ENCODE measurements at places on chromosomes 5 and 9. TPM values are rescaled to one million over a fixed set of nuclear protein-coding genes. Genes with fewer than 3 reads are reported as not detected.

Gene TDRD7
- total RNA-seq: 8.1 TPM

Gene CKMT2
- not detected for total RNA-seq

Gene IRX1
- 7.6 TPM for total RNA-seq

Gene FOXD4L6
- not detected for total RNA-seq

DNA sequence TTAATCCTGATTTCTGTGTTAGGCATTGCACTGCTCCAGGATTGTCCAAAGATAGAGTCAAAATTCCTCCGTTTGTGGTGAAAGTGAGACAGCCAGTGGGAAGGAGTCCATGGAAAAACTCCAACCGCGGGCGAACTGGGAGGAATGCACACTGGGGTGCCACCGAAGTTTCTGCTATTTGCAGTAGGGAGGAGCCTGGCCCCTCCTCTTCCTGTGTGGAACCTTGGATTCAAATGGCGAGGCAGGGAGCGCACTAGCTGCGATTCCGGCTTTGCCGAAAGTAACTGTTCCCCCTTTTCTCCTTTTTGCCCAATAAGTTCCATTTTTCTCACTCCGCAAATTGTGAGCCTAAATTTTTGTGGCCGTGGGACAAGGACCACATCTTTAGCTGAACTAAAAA, 9.3 kb downstream of the BAAT start:
- DNase-seq: no peak
- H3K27me3 ChIP-seq: no peaks in the 10 kb centered on the region
- H3K36me3 ChIP-seq: no peaks in the 10 kb centered on the region
- H3K4me1 ChIP-seq: peaks cover 10% of the 10 kb centered on the region
- H3K4me3 ChIP-seq: no peak overlapping the region

- H3K4me1 ChIP-seq: peaks cover 2% of the 10 kb centered on the region
- DNase-seq: no peak
- H3K4me3 ChIP-seq: no peak overlapping the region
Observed at GRCh38 chr5:178271726-178272479, 39.3 kb upstream of the PHYKPL start.

DNA sequence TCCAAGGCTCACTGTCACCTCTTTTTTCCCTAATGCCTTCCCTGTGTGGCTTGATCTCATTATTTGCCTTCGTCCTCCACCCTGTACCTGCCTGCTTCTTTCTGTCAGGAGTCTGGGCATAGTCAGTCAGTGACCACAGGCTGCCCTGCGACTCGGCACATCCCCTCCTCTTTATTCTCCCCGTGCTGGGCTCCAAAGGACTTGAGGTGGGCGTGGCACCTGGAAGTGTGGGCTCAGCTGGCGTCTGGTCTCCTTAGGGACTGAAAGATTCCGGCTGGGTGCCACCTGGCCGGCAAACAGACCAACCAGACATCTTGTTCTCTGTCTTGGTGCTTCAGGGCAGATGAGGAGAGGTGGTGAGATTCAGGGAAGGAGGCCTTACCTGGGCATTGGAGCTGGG, 29.6 kb upstream of the PRDM12 start:
- peaks cover 12% of the 10 kb centered on the region for H3K4me1 ChIP-seq
- no peak overlapping the region for H3K27ac ChIP-seq
- no peak overlapping the region for H3K4me3 ChIP-seq
- no peaks in the 10 kb centered on the region for H3K36me3 ChIP-seq

GRCh38 chr9:1200847-1201251, 150.7 kb downstream of the DMRT2 start:
- DNase-seq: no peak
- no peak overlapping the region for H3K27ac ChIP-seq
- no peaks in the 10 kb centered on the region for H3K36me3 ChIP-seq
- no peaks in the 10 kb centered on the region for H3K27me3 ChIP-seq

DNA sequence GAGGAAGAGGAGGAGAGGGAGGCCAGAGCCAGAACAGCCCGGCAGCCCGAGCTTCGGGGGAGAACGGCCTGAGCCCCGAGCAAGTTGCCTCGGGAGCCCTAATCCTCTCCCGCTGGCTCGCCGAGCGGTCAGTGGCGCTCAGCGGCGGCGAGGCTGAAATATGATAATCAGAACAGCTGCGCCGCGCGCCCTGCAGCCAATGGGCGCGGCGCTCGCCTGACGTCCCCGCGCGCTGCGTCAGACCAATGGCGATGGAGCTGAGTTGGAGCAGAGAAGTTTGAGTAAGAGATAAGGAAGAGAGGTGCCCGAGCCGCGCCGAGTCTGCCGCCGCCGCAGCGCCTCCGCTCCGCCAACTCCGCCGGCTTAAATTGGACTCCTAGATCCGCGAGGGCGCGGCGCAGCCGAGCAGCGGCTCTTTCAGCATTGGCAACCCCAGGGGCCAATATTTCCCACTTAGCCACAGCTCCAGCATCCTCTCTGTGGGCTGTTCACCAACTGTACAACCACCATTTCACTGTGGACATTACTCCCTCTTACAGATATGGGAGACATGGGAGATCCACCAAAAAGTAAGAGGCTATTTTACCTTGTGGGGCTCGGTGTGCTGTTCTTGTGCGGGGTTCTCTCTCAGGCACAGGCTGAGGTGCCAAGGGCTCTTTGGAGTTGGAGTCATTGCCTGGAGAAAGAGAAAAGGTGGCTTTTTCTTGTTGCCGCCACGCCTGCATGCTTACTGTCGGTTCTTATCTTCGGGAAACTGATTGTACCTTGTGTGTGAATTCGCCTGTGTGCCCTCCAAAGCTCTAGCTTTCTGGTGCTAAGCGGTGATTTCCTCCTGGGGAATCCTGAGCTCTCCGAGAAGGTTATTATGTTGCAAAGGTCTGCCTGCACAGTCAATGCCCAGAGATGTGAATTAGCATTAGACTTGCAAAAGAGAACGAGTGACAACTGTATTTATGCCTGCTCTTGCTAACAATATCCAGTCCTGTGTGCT, at the start of gene ISL1:
ISL1 (plus strand) TSS at position 318 of the 991 bp plus-strand sequence; CDS start at position 542, 224 bp downstream.
- peak; percentile 97 for DNase-seq
- H3K27me3 ChIP-seq: peaks cover 99% of the 10 kb centered on the region
- H3K4me3 ChIP-seq: peak within 1 kb of the TSS; percentile 68
- H3K36me3 ChIP-seq: no peaks in the 10 kb centered on the region

GRCh38 chr5:139273322-139273571, 20.3 kb upstream of the MATR3 start:
- DNase-seq: peak; percentile 70
- peaks cover 33% of the 10 kb centered on the region for H3K4me1 ChIP-seq
- no peak overlapping the region for H3K27ac ChIP-seq
- peak overlapping the region; percentile 55 for H3K4me3 ChIP-seq

DNA sequence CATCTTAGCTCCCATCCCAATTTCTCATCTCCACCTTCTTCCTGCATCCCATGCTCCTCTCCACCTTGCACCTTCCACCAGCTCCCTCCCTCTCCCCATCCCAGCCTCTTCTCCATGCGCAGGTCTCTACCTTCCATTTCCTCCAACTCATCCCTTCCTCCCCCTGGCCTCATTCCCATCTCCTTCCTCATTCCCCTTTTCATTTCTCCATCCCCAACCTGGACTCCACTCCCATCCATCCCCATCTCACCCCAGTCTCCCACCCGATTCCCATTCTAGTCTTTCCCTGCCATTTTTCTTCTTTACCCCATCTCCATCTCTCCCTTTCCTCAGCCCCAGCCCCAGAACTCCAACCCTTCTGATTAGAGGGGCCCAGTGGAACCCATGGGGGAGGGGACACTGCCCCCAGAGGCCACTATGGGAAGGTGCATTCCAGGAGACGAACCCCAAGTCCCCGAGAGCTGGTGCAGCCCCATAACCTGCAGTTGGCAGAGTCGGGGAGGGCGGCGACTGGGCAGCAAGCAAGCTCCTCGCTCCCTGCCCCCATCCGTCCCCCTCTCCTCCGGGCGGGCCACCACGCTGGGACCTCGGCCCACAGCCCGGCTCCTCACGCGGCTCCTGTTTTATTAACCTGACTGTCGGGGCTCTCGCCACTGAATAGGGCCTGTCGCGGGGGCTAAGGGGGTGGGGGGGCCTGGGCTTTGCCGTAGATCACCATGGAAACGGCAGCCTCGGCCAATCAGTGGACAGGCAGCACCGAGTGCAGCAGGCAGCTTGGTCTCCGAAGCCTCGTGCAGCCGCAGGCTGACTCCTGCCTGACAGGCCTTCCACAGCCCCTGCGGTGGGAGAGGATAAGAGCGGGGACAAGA, 66.7 kb downstream of the PCDH1 start:
- no peaks in the 10 kb centered on the region for H3K36me3 ChIP-seq
- H3K27ac ChIP-seq: no peak overlapping the region
- peak overlapping the region; percentile 35 for H3K4me3 ChIP-seq
- no peaks in the 10 kb centered on the region for H3K27me3 ChIP-seq
- peaks cover 60% of the 10 kb centered on the region for H3K4me1 ChIP-seq
- peak; percentile 91 for DNase-seq

DNA sequence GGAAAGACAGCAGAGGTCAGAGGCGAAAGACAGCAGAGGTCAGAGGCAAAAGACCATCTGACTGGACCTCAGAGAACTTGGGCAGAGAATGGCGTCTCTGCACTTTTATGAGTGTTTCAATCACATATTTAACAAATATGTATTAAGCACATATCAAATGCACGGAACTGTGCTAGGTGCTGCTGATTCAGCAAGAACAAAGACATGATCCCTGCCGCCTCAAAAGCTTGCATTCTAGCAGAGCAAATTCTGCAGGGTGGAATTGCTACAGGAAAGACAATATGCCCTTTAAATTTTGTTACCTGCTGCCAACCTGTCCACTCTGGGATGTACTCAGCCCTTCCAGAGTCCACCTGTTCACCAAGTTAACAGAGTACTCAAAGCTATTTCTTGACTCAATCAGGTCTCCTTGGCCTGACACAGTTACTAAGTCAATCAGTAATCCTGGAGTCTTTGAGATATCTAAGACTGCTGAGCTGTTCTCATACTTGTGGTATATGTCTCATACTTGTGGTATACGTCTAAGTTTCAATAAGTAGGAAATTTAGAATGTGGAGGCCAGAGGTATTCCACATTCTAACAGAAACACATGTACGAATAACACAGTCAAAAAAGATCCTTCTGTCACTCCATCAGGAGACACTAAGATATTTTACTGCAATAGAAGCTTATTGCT, 131.8 kb downstream of the GNAQ start:
- no peaks in the 10 kb centered on the region for H3K36me3 ChIP-seq
- H3K27me3 ChIP-seq: no peaks in the 10 kb centered on the region
- no peak overlapping the region for H3K4me3 ChIP-seq
- DNase-seq: no peak
- no peak overlapping the region for H3K27ac ChIP-seq

DNA sequence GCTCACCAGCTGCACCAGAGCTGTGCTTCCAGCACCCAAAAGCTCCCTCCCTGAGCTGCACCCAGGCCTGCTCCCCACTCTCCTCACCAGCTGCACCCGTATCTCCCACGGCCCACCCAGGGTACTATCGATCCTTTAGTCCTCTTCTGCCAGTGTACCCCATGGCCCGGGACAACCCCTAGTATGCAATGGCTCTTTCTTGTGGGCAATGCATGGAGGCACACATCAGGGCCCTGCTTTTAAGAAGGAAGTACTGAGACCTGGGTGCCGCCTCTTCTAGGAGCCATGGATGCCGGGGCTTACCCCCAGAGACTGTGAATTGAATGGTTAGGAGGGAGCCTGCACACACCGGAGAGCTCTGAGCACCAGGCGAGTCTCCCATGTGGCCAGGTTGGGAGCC, 49.5 kb downstream of the TENT4A start:
- H3K4me3 ChIP-seq: no peak overlapping the region
- no peak overlapping the region for H3K27ac ChIP-seq
- H3K36me3 ChIP-seq: no peaks in the 10 kb centered on the region
- H3K27me3 ChIP-seq: no peaks in the 10 kb centered on the region
- no peak for DNase-seq

GRCh38 chr5:15009420-15009819, 137.8 kb upstream of the ANKH start:
- DNase-seq: no peak
- H3K4me3 ChIP-seq: no peak overlapping the region
- H3K36me3 ChIP-seq: no peaks in the 10 kb centered on the region

DNA sequence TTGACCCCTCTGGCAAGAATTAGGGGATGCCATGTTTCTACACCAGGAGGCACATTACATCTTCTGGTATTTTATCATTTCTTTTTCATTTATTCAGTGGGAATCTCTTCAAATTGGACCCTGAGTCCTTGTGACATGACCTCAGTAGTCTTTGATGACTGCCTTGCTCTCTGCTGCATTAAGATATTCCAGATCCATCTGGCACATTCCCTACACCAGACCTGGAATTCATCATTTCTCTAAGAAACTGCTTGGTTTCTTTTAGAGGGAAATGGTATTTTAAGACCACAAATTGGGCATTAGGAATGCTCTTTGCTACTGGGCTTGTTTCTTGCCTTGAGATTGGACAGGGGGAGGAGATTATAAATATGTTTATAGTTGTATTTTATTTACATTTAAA, 61.0 kb downstream of the GALNT10 start:
- H3K27me3 ChIP-seq: no peaks in the 10 kb centered on the region
- H3K4me1 ChIP-seq: no peaks in the 10 kb centered on the region
- DNase-seq: no peak
- no peaks in the 10 kb centered on the region for H3K36me3 ChIP-seq
- H3K4me3 ChIP-seq: no peak overlapping the region

DNA sequence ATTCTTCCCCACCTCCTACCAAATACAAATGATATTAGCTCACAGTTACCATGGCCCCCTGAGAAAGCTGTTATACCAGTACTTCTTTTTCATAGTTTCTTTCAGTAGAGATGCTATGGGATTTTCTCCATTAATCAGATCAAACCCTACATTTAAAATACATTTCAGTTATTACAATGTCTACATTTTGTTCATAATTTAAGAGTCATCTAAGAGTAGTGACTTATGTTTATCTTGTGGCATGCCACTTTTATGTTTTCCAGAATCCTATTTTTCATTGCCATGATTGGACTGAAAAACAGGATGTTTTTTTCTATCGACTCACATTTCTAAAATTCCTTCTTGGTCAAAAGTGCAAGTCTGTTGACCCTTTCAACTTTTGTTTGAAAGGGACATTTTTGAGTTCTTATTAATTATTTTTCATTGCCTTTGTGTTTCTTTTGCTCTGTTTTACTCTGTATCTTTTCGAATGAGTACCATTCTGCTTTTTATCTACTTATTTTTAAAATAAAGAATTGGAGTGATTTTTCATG, 77.4 kb upstream of the ANXA1 start:
- no peak overlapping the region for H3K4me3 ChIP-seq
- no peak for DNase-seq
- H3K36me3 ChIP-seq: no peaks in the 10 kb centered on the region
- H3K27me3 ChIP-seq: no peaks in the 10 kb centered on the region

- H3K27ac ChIP-seq: no peak overlapping the region
- DNase-seq: no peak
- no peaks in the 10 kb centered on the region for H3K4me1 ChIP-seq
- no peak overlapping the region for H3K4me3 ChIP-seq
- H3K27me3 ChIP-seq: no peaks in the 10 kb centered on the region
- no peaks in the 10 kb centered on the region for H3K36me3 ChIP-seq
Observed at GRCh38 chr5:3825531-3826451, 230.2 kb downstream of the IRX1 start.

DNA sequence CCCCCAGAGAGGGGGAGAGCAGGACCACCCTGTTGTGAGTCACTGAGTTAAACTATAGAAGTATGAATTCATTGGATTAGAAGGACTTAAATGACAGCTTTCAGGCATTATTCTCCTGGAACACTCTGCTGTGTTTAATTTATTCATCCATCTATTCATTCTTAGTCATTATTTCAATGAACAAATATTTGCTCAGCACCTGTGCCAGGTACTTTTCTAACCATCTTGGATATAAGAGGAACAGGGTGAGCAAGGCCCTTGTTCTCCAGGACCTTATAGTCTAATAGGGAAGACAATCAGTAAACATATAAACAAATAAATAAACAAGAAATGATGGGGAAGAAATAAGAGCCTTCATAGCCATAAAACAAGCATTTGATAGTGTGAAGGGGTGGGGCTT, 483.9 kb upstream of the BRINP1 start:
- H3K27me3 ChIP-seq: no peaks in the 10 kb centered on the region
- H3K27ac ChIP-seq: no peak overlapping the region
- no peak for DNase-seq
- H3K4me1 ChIP-seq: no peaks in the 10 kb centered on the region
- no peaks in the 10 kb centered on the region for H3K36me3 ChIP-seq
